ENCODE measurements at places on chromosomes 7 and 10. TPM values are rescaled to one million over a fixed set of nuclear protein-coding genes. Genes with fewer than 3 reads are reported as not detected.

The NKX1-2 gene
- total RNA-seq, result not detected

The OR2A1 gene
- total RNA-seq, result not detected

The RAMP3 gene
- not detected for total RNA-seq

The ZNF394 gene
- total RNA-seq, result 18.4 TPM

The SEMA3E gene
- total RNA-seq, result 0.15 TPM

The RADIL gene
- total RNA-seq, result 0.19 TPM

The TMEM213 gene
- total RNA-seq, result not detected

The SPDYE8 gene
- not detected for total RNA-seq

The BLOC1S2 gene
- 33.1 TPM for total RNA-seq

The MOGAT3 gene
- not detected for total RNA-seq

The ANKMY2 gene
- total RNA-seq, result 12.2 TPM

The IGF2BP3 gene
- total RNA-seq, result 17.7 TPM

The COG5 gene
- 73.8 TPM for total RNA-seq

The NOS3 gene
- total RNA-seq, result 3.1 TPM

The AGAP5 gene
- 1.4 TPM for total RNA-seq

The VGF gene
- not detected for total RNA-seq

The MEOX2 gene
- total RNA-seq, result 2.9 TPM

The ADGRA1 gene
- not detected for total RNA-seq

The OR2AE1 gene
- not detected for total RNA-seq

Measured in cardiac ventricle fibroblast (primary cell).